ENCODE measurements at places on chromosomes 3 and 15.

DNA sequence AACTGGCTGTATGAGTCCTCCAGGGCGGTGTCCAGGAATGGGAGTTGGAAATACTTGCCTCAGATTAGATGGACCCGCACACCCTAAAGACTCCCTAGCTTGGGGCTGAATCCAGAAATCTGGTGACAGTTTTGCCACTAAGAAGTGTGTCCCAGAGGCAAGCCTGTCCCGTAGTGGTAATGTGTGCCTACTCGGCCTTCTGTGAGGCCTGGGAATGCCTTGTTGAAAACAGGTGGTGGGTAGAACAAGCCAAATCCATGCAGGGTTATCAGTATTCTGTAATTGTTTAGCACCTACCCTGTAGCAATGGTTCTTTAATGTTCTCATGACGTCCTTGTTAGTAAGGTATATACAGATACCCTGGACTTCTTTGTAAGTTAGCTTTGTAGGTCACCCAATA lies 1.6 kb downstream of the C3orf52 start:
- no peak for DNase-seq

DNA sequence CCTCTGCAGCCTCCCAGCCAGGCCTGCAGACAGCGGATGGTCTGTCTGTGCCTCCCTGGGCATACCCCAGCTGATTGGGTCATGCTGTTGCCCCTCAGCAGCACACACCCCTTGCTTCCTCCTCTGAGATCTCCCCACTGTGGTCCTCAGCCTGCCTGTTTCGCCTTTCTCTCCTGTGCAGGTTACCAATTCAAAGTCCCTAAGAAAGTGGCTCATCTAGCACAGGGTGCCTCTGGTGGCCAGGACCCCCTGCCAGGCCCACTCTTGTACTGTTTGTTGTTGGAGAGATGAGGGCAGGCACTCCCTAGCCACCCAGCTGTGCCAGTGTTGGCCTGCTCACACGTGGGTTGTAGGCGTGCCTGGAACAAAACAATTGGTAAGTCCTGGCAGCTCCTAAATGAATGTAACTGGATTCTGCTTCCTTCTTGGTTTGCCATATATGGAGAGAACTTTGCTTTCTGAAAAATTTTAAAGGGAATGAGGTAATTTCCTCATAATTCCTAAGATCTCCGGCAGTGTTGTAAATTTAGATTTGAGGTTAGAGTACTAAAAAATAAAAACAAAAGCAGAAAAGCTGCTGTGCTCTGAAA lies 213.2 kb upstream of the IL12A start:
- peak; percentile 74 for DNase-seq

GRCh38 chr3:51282931-51283330 lies 102.2 kb upstream of the MANF start:
- DNase-seq: peak; percentile 45

DNA sequence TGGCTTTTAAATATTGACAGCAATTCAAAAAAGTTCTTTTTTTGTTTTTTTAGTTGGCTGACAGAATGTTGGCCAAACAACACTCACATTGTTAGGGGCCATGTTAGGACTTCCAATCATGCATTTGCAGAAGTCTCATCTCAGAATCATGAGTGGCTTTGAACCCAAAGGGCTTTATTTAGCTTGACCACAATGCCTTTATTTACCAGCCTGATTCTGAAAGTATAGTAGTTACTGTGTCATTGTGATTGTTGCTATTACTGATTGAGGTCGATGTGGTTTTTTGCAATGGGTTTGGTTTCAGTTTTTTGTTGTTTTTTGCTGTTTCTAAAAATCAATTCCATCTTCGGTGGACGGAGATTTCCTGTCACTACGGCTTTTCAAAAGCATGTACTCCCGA lies 7.2 kb downstream of the GLDN start:
- DNase-seq: no peak

DNA sequence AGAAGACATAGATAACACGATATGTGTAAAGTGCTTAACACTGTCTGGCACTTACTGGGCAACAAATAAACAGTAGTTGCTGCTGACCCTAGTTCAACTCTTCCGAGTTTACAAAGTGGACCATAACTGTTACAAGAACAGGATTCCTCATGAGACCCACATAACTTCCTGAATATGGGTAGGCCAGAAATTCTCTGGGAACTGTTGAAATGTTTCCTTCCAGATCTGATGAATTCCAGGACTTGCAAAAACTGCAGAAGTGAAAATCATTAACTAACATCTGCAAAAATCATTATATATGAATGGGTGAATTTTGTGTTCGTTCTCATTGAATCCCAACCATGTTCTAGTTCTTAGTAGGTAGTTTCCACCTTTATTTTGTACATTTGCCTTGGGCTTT lies 181.7 kb upstream of the MME start:
- no peak for DNase-seq

GRCh38 chr3:30286007-30286669 lies 320.3 kb upstream of the TGFBR2 start:
- DNase-seq: peak; percentile 76
